Lung microvascular endothelial cell (primary cell): ENCODE measurements at places on chromosomes 3 and 15. TPM values are rescaled to one million over a fixed set of nuclear protein-coding genes. Genes with fewer than 3 reads are reported as not detected.

GRCh38 chr3:156417559-156418132 is 137.3 kb downstream of the SSR3 start:
- DNase-seq, result no peak

GRCh38 chr15:63203451-63204090 is 14.2 kb downstream of the RAB8B start:
- DNase-seq, result no peak

GRCh38 chr3:168497183-168497582 is 401.5 kb upstream of the GOLIM4 start:
- no peak for DNase-seq

DNA sequence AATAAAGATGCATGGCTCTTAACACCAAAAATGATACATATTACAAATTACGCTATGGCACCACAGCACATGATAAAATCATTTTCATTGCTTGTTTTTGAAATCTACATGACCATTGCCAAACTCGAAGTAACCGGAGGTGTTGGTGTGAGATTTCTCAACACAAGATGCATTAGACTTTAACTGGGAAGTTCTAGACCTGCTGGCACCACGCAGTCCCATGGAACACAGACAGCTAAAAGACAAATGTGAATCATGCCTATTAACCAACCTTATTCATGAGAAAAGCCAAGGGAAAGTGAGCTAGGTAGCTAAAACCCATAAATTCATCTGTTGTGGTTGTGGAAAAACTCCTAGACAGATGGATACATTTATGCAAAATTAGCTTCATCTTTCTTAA is 595.4 kb downstream of the FOXP1 start:
- DNase-seq, result no peak

- peak; percentile 65 for DNase-seq
Measured at GRCh38 chr3:105965384-105965783, 96.6 kb upstream of the CBLB start.

The AHSG gene
- not detected in 2 replicates for total RNA-seq

GRCh38 chr3:28781053-28781452 is 432.4 kb upstream of the AZI2 start:
- no peak for DNase-seq

DNA sequence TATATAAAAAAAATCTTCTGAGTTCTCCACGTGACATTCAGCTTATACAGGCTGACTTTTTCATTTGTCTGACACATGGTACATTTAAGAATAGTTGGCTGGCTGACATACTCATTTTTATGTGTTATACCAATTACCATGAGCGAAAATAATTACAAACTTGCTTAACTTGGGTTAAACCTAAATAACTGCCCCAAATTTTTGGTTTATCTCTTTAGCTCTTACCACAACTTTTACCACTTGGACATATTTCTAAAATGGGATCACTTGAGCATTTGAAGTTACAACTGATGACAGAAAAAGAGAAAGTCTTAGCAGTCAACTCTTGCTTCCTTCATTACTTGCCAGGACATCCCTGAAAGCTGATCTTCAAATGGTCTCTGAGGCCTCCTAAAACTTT is 618.1 kb downstream of the RBMS3 start:
- DNase-seq, result no peak

DNA sequence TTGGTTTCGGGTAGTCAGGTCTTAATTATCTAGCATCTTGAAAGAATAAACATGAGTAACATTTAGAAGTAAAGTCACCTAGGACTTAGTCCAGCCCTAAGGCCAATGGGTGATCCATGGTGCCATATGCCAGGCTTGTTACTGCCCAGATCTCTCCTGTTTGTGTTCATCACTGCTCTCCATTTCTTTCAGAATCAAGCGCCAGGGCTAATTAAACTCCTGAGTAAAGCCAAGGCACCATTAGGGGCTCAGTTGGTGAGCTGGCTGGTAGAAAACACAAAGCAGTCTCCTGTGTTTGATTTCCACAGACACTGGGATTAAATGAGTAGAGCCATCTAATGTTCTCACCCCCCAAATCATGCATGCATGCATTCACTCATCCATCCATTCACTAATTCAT is 11.3 kb downstream of the CYP19A1 start:
- no peak for DNase-seq

GRCh38 chr3:123789160-123789559 is 95.0 kb downstream of the MYLK start:
- no peak for DNase-seq
